ENCODE measurements at places on chromosomes 4 and X.

DNA sequence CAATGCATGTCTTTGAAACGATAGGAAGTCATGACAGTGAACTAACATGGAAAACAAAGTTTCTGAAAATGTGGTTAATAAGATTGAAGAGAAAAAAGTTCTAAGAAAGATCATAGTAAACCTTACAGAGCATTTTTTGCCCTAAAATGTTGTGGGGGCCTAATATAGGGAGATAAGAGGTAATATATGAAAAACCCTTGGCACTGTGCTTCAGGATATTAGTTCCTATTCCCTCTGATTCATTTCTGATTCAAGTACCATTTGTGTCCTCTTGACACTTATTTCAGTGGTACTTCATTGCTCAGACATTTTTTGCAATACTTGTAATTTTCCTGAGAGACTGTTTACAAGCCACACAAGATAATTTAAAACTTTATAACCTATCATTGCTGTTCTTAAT, 35.1 kb downstream of the PAQR3 start:
- no peak for DNase-seq

DNA sequence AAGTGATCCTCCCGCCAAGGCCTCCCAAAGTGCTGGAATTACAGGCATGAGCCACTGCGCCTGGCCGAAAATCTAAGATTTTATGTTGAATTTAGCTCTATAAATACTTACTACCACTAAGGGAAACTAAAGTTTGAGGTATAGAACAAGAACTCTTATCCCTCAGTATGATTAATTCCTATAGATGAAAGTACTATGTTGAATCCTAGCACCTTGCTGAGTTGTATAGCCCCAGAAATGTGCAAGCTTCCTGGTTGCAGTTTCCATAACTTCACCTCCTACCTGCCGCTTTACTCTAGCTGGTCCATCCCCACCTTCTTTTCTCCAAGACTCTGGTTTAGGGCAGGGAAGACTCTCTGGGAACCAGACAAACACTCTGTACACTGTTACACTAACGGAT, 11.8 kb upstream of the TSPAN5 start:
- no peak for DNase-seq

DNA sequence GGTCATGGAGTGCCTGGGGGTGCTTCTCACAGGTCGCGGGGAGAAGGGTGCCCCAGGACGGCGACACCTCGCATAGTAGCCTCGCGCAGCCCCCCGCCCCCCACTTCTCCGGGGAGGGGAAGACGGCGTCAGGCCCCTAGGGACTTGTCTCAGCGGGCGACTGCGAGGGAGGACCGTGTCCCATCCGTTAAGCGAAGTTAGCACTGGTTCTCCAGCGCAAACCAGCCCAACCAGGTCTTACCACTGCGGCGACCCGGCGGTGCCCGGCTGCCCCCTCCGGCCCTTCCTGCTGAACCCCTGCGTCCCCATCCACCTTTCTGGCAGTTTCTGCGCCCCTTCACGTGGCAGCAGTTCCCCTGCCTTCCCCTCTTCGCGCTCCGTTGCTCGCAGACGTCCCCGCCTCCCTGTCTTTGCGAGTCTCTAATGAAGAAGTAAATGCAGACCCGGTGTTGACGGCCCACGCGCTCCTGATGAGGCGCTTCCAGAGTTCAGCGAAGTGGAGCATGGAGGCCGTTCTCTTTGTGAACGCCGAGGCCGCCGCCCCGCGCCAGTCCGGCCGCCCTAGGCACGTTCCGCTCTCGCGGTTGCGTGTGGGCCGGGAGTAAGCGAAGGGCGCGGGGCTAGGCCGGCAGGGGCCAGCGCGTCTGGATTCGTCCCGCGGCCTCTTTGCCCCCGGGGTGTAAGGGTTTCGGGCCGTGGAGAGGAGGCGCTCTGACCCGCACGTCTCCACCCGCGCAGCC, 3.0 kb downstream of the SLIT2 start:
- DNase-seq: no peak

- DNase-seq: no peak
Observed at GRCh38 chrX:78522601-78523000, 136.5 kb downstream of the RTL3 start.

GRCh38 chr4:3732076-3733028, 33.8 kb upstream of the ADRA2C start:
- no peak for DNase-seq

DNA sequence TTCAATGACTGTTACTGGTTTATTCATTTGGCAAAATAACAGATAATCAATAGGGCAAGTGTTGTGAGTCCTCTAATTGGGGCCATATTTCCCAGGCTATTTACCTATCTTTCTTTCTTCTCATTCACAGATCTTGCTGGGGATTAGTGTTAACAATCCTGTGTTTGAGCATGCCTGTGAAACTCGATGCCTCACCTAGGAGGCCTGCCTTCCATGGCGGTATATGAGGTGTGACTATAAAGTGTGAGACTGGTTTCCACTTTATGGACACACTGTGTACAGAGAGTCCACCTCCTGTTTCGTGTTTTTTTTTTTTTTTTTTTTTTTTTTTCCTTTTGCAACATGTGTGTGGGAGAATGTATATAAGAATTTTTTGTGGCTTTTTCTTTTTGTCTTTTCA, 199.3 kb downstream of the BMPR1B start:
- no peak for DNase-seq

DNA sequence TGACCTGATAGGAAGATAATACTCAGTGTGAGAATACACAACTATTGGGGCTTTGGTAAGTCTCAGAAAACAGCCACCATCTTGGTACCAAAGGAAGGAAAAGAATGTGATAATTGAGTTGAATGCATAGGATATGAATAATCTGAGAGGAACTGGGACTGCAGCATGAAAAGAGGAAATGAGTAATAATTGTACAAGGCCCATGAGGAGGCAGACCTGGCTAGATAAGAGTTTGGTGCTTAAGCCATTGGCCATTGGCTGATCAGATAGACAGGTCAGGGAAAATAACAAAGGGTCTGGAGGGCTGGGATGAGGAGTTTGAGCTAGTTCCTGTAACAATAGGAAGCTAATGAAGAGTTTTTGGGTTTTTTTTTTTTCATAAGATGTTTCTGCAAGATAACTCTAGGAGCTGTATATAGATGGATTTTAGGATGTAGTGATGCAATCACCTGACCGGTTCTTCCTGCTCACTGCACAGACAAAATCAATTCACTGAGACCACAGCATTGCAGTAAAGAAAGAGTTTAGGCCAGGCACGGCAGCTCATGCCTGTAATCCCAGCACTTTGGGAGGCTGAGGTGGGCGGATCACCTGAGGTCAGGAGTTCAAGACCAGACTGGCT, 5.3 kb upstream of the TRMT2B start:
- peak; percentile 34 for DNase-seq

DNA sequence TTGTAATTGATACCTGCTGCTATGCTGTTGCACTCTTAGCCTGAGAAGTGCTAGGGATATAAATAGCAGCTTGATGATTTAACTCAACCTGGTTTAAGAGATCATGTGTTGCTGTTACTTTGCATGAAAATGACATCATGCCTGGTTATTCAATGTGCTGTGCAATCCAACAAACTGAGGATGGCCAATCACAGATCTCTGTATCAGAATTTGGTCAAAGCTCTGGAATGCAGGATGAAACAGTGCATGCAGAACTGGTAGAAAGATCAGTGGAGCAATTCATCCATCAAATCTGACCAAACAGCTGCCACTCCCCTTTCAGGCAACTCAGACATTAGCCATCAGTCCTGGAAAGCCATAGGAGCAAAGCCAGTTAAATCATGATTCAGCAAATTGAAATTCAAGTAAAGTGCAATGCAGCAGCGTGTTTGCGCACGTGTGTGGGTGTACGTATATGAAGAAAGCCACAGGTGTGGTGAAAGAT, 160.3 kb upstream of the RASGEF1B start:
- no peak for DNase-seq

DNA sequence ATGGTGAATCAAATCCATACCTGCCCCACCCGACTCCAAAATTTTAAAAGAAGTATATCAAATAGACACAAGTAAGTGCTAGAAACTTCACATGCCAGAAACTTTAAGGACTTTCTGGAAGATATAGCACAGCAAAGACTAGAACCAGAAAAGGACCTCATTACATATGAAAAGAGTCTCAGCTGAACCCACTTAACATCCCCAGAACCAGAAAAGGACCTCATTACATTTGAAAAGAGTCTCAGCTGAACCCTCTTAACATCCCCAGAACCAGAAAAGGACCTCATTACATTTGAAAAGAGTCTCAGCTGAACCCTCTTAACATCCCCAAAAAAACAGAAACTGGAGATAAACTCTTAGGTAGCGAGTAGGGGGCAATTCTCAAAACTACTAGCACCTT, 32.3 kb downstream of the STPG2 start:
- DNase-seq: no peak

DNA sequence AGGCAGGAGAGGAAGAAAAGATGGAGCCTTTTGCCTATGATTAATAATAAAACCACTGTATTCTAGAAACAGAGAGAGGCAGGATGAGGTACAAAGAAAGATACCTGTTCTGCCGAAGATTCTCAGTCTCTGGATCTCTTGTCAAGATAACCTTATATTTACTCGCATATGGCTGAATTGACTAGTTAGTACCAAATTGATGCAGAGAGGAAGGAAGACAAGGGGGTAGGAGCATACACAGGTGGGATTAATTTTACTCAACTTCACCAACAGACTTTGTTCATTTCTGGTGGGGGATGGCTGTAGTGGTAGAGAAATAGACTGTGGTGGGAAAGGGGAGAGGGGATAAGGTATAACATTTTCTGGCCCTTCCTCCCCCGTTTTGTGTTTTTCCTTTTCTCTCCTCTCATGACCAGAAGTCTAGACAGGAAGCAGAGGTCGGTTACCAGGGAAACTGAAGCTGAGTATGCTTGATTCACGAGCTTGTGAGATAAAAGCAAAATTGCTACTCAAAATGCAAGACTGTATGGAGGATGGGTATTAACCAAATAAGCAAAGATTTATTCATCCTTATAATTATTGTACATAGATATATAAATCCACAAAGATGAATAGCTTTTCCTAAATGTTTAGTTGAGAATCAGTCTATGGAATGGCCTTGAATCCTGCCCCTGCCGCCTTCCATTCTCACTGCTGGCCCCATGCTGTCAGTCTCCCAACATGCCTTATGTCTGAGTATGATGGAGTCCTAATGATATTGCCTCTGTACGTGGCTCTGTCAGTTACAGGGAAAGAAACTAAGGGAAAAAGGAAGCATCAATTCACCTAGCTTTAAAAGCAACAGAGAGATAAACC, 17.8 kb upstream of the PAGE2B start:
- DNase-seq: no peak

DNA sequence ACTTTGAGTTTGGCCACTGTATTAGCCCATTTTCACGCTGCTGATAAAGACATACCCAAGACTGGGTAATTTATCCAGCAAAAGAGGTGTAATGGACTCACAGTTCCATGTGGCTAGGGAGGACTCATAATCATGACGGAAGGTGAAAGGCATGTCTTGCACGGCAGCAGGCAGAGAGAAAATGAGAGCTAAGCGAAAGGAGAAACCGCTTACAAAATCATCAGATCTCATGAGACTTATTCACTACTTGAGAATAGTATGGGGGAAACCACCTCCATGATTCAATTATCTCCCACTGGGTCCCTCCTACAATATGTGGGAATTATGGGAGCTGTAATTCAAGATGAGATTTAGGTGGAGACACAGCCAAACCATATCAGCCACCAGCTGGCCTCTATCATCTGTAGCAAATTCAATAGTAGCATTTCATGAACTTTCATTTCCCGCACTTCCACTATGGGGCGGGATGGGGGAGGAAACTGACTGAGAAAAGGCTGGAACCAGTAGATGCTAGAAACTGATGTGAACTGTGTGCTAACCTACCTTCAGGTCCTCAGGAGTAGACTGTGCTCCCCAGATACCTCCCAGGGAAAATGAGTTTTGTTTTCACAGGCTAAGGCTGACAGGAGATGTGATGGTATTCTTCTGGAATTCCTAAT, 35.3 kb upstream of the LGI2 start:
- no peak for DNase-seq

DNA sequence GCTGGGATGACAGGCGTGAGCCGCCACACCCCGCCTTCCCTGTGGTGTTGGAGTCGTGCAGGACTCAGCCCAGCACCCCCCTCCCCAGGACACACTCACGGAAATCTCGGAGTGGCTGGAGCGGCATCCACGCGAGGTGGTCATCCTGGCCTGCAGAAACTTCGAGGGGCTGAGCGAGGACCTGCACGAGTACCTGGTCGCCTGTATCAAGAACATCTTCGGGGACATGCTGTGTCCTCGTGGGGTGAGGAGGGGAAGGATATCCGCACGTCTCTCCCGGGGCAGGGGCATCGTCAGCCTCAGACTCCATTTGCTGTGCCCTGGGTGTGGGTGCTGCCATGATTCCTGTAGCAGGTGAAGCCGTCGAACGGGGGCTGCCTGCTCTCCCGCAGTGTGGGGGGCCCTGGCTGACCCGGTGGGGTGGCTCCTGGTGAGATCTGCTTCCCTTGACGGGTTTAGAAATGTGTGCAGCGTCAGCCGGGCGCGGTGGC, 10.3 kb downstream of the PLCXD1 start:
- no peak for DNase-seq

GRCh38 chr4:120198411-120198810, 131.8 kb upstream of the MAD2L1 start:
- no peak for DNase-seq

- DNase-seq: no peak
Observed at GRCh38 chrX:102672856-102673255, 21.6 kb downstream of the GPRASP1 start.

DNA sequence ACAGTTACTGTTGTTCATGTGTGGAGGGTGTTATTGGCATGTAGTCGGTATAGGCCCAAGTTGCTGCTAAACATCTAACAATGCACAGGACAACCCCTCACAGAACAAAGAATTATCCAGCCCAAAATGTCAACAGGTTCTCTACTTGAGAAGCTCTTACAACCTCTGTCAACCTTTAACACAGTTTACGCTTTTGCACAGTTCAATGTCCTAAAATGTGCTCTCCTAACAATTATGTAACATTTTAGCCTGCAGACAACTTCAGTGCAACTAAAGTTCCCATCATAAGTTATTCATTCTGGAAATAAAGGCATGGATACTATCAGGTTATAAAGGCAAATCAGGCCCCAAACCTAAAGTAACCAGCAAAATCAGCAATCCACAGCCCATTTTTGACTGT, 66.2 kb downstream of the ASB9 start:
- DNase-seq: no peak

DNA sequence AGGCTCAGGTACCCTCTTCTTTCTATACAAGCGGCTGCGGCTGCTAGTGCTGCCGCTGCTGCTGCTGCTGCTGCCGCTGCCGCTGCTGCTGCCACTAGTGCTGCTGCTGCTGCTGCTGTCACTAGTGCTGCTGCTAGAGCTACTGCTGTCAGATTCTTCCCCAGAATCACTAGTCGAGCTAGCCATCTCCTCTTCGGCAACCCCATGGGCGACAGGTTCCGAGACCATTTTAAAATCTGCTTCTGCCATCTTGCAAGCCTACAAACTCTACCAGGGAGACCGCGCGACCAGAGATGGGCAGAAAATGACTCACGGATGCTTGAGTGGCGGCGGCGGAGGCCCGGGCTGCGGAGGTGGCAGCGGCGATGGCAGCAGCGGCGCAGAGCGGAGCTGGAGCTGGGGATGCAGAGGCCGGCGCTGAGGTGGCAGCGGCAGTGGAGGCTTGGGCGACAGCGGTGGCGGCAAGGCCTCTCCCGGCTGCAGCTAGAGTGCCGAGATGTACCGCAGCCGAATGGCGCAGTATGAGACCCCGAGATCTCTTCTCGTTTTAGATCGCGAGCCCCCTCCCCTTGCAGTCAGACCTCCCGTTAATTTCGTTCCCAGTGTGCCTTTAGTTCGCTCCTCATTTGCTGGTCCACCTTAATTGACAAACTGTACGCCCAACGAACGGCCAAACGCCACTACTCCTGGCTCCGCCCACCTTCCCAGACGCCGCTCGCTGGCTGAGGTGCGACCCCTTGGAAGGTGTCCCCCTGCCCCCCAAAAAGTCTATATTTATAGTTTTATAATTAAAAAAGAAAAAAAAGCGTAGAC, at the start of gene NAP1L3:
Gene NAP1L3, minus strand, starts transcription at position 523 of the 813 bp plus-strand sequence. Its CDS starts 274 bp downstream, at position 249.
- peak; percentile 28 for DNase-seq

- DNase-seq: no peak
Observed at GRCh38 chrX:72105436-72105835, 26.3 kb downstream of the RTL5 start.

Data from COLO829 (cell line).